ENCODE measurements at places on chromosomes 6 and 20. TPM values are rescaled to one million over a fixed set of nuclear protein-coding genes. Genes with fewer than 3 reads are reported as not detected.

Gene MYB
- total RNA-seq = 7.4 TPM

Gene RRAGD
- total RNA-seq = 2.1 TPM

Gene PROCR
- 60.0 TPM for total RNA-seq

Gene HLA-DRB5
- not detected for total RNA-seq

Gene PLG
- not detected for total RNA-seq

Gene BPIFA1
- not detected for total RNA-seq

Gene C4B
- 3.1 TPM for total RNA-seq

Gene THEMIS
- total RNA-seq = not detected

Gene ULBP1
- total RNA-seq = 1.1 TPM

Gene NHLRC1
- total RNA-seq = 3.4 TPM

Gene FAXC
- 3.5 TPM for total RNA-seq

Gene APOBEC2
- total RNA-seq = not detected

Gene PXDC1
- total RNA-seq = 89.8 TPM

Gene TRIM26
- 111 TPM for total RNA-seq

Gene OR12D1
- total RNA-seq = not detected

Gene ANGPT4
- total RNA-seq = not detected

Gene MCCD1
- total RNA-seq = not detected

Gene SLC17A3
- total RNA-seq = not detected

Gene CST2
- total RNA-seq = not detected

Gene DPPA5
- total RNA-seq = not detected

Gene BEND6
- total RNA-seq = 21.4 TPM

Gene CCN5
- total RNA-seq = not detected

Gene FBXO5
- 103 TPM for total RNA-seq

Gene SPATA2
- total RNA-seq = 4.1 TPM

Gene CHMP4B
- 71.9 TPM for total RNA-seq

Gene CGA
- 26.6 TPM for total RNA-seq

Gene TREML2
- not detected for total RNA-seq

Gene GRIK2
- total RNA-seq = 2.4 TPM

Gene FITM2
- total RNA-seq = 7.4 TPM

Gene ARMH2
- total RNA-seq = not detected

Gene ZNF311
- 4.6 TPM for total RNA-seq
